ENCODE measurements at places on chromosomes 1 and 21.

DNA sequence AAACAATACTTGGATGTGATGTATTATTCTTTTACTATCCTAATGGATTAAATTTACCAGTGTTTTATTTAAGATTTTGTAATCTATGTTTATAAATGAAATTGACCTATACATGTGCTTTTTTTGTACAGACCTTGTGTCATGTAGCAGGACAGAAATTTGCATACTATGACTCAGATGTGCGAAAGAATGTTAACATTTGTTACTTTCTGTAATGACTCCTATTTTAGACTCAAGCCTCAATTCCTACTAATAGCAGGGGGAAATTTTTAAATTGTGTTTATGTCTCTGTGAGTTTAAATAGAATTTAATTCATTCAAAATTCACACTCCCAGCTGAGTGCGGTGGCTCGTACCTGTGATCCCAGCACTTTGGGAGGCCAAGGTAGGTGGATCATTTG lies 21.8 kb upstream of the RIMKLA start:
- DNase-seq, result no peak

GRCh38 chr1:225437710-225438437 lies 10.0 kb upstream of the LBR start:
- DNase-seq, result no peak

GRCh38 chr1:55235722-55236121 lies 20.6 kb upstream of the USP24 start:
- DNase-seq, result no peak

- DNase-seq, result no peak
These were observed 6.1 kb downstream of the ERRFI1 start for GRCh38 chr1:8020032-8020431.

GRCh38 chr1:244801246-244801645 lies 34.2 kb upstream of the COX20 start:
- no peak for DNase-seq

GRCh38 chr1:186429017-186429416 lies 31.9 kb downstream of the PDC start:
- DNase-seq, result no peak

DNA sequence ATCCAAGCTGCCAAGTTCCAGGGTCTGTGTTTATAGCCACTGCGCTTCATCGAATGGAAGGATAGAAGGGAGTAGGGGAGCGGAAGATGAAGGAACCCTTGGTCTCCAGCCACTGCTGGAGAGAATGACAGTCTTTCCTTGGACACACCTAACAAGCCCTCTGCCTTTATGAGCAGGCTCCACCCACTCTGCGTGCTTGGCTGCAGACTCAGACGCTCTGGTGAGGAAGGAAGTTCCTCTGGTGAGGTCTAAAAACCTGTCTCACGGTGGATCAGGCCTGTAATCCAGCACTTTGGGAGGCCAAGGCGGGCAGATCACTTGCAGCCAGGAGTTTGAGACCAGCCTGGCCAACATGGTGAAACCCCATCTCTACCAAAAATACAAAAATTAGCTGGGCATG lies 55.4 kb downstream of the MATN1 start:
- DNase-seq, result no peak

GRCh38 chr1:193417945-193418744 lies 231.7 kb upstream of the B3GALT2 start:
- DNase-seq, result no peak
